Adrenal gland (tissue), 19 donors: ENCODE measurements at places on chromosomes 1 and 21. TPM values are rescaled to one million over a fixed set of nuclear protein-coding genes. Genes with fewer than 3 reads are reported as not detected.

DNA sequence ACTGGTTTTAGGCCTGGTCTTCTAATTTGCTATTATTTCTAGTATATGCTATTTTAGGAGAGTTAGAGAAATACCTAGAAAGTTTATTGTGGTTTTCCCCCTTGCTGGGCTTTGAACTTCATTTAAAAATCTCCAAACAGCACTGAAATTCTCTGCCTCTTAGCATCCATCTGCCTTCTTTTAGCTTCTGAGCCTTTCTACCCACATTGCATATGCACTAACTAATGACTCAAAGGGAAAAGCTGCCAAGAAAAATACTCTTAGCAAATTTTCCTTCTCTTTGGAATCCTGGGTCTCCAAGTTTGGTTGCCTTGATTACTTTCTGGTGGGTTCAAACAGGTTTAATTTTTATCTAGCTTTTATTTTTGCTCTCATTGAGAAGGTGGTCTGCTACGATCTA is 408.4 kb upstream of the PTBP2 start:
- no peak for DNase-seq

The ATP1B1 gene
- 184 TPM for total RNA-seq

The HSF2BP gene
- 0.55 TPM for total RNA-seq

The GJA5 gene
- total RNA-seq: 3.4 TPM

DNA sequence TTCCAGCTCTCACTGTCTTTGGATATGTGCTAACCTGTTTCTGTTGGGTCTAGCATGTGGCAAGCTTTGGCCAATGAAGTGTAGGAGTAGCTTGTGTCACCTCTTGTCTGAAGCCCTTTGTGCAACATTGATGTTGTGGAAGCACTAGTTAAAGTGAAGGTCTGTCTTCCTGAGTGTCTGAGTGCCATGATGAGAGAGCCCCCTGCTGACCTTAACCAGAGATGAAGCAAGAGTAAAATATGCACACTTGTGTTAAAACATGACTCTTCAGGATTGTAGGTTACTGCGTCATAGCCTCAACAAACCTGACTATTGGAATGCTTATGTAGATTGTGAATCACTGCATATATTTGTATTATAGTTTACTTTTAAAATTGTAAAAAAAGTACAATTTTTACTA is 103.7 kb downstream of the NCAM2 start:
- DNase-seq: peak; percentile 74
